Stimulated activated naive CD4-positive, alpha-beta T cell (primary cell): ENCODE measurements at places on chromosomes 7 and 10.

DNA sequence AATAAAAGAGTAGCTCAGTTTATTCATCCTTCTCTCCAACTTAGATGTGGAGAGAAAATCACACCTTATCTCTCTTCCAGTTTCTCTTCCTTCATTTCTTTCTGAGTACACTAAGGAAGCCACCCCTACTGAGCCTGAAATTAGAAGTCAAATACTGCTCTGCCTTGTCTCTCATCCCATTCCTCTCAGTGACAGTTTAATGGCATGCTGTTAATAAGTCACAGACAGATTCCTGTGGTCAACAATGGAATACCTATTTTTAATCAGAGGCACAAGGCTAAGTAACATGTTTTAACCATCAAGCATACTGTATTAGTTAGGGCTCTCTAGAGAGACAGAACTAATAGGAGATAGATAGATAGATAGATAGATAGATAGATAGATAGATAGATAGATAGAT is 253.2 kb downstream of the HTR7 start:
- no peak for DNase-seq

DNA sequence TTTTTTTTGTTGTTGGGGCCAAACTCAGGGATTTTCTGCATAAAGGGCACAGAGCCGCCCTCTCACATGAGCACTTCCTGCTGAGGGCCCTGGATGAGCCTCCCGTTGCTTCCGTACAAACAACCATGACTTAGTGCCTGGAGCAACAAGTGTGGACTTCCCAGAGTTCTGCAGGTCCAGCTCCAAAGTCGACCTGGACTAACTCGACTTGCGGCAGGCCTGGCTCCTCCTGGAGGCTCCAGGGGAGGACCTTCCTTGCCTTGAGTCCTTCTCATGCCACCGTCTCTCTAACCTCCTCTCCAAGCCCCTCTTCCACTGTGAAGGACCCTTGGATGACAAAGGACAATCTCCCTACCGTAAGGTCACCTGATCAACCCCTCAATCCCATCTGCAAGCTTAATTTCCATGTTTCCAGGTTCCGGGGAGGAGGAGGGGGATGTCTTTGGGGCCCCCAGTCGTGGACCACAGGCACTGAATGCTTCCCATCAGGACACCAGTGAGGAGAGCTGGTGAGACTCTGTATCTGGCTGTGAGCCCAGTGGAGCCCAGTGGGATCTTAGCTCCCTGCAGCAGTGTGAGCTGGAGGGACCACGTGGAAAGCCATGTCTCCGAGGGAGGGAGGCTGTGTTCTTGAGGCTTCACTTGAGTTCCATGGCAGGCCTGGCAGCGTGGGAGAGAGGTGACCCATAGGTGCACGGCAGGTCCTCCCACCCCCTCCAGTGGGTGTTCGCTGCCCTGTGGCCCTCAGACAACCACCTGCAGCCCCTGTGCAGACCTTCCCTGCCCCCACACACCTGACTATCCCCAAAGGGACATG is 199.5 kb upstream of the PPP2R2D start:
- DNase-seq, result no peak

GRCh38 chr10:4944841-4945240 is 18.4 kb upstream of the AKR1C1 start:
- DNase-seq, result no peak

GRCh38 chr10:64036321-64036930 is 515.2 kb downstream of the REEP3 start:
- DNase-seq, result no peak

DNA sequence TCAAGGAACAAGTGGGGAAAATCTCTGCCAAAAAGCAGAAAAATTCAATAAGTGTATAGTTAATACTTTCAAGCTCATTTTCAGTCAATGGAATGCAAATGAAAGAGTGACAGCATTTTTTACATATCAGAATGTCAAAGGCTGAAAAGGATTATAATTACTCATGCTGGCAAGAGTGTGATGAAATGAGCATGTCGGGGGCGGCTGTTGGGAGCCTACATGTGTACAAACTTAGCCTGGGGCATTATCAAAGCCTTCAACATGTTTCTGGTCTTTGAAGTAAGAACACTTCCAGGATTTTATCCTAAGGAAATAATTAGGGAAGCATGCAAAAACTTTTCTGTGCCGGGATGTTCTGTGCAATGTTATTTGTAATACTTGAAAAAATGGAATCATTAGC is 221.7 kb upstream of the LYZL1 start:
- DNase-seq, result no peak

- no peak for DNase-seq
These were observed 14.5 kb downstream of the CTTNBP2 start for GRCh38 chr7:117858712-117859111.

DNA sequence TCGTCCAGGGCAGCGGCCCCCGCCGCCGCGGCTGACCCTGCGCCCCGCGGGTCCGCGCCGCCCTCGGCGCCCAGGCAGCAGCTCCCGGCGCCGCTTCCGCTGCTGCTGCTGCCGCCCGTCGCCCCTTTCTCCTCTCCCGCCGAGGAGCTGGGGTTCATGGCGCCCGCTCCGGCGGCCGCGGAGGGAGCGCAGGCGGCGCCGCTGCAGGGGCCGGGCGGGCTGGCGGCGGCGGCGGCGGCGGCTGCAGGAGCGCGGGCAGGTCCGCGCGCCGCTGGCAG is 286 bp downstream of the DGKI start:
- no peak for DNase-seq

DNA sequence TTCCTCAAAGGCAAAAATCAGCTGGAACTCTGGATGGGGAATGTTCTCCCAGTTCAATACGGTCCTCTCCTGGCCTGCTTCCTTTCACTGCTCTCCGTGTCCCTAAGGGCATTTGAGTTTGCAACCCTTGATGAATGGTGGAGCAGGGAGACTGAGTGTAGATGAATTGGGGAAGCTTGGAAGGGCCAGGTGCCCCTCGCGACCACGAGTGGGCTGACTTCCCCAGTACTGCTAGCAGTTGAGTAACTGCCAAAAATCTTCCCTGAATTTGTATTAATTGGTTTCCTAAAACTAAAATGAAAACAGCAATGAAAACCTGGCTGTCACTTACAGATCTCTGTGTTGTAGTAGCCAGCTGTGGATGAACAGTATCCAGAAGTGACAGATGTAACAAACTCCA is 13.6 kb downstream of the IRF5 start:
- no peak for DNase-seq

GRCh38 chr10:12597788-12598765 is 248.7 kb downstream of the CAMK1D start:
- peak; percentile 5 for DNase-seq

- DNase-seq, result no peak
These were observed 22.4 kb upstream of the GDF10 start for GRCh38 chr10:47277352-47278151.

DNA sequence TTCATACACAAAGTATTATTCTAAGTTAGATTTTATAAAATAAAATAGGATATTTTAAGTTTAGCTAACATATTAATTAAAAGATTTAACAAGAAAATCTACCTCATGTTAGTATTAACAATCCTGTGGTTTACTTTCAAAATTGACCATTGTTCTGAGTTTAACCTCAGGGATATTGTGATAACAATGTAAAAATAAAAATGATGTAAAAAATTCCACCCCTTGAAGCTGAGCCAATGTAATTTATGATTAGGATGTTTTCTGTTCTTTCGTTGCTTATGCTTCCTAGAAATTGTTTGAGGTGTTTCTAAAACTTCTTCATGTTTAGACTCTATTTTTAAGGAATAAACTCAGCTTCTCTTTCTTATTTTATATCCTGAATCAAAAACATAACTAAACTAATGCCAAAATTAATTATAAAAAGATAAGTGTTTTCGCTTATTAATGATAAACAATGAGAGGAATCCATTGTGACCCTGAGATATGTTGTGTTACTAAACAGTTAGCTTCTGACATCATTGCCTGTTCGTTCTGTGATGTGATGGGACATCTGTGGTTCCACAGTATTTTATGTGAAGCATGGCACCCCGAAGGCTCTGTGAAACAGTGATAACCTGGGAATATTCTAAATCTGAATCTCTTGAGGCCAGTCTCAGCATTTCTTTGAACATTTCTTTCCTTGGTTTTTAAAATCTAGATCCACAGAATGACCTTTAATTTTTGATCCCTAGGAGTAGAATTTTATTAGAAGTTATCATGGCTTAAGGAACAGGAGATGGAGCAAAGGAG is 340.8 kb downstream of the ARL4A start:
- DNase-seq, result no peak

DNA sequence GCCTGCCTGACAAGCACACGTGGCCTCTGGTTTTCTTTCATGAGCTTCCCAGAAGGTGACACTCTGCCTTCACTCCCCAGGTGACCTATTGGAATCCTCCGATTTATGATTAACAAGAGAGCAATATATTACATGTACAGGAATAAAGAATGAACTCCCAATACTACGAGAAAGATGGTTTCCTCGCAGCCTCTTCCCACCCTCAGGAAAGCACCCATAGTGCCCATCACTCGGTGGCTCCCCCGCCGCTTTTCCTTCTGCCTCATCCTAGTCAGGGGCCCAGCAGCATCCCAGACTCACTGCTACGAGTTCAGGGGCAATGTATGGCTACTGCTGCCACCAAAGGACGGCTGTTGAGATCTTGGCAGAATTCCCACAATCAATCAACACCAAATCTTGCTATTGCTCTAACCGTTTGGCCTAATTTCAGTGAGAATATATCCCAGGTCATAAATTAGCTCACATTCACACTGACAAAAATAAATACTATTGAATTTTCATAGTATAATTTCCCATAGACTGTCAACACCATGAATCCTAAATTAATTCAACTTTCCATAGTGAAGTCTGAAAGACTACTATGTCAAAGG is 196.3 kb downstream of the TNS3 start:
- no peak for DNase-seq

DNA sequence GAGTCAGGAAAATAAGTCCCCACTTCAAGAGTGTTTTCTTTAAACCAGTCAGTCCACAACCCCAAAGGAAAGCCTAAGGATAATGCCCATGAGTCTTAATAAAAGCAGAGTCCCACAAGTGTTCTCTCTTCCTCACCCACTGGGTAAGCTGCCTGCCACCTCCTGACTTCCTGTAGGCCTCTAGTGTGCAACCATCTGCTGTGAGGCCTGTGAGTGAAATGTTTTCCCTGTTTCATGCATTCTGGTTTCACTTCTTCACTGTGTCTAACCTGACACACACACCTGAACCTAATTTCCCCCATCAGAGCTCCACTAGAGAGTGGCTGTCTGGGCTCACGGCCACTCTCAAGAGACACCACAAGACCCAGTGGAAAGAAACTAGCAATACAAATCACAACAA is 38.9 kb upstream of the GDF10 start:
- DNase-seq, result peak; percentile 9

DNA sequence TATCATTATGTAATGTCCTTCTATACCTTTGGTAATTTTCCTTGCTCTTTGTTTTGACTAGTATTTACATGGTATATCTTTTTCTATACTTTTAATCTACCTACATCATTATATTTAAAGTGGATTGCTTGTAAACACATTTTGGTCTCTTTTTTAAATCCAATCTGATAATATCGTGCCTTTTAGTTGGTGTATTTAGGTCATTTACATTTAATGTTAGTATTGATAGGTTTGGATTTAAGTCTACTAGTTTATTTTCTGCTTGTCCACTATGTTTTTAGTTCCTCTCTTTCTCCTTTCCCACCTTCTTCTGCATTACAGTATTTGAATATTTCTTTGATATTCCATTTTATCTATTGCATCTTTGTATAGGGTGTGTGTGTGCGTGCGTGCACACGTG is 95.4 kb downstream of the HIBADH start:
- DNase-seq, result no peak

- no peak for DNase-seq
These were observed 205.0 kb downstream of the SORCS1 start for GRCh38 chr10:106959521-106959920.

GRCh38 chr10:29127037-29127700 is 161.7 kb upstream of the LYZL1 start:
- DNase-seq, result no peak

GRCh38 chr10:78969719-78970118 is 99.0 kb upstream of the ZMIZ1 start:
- no peak for DNase-seq

DNA sequence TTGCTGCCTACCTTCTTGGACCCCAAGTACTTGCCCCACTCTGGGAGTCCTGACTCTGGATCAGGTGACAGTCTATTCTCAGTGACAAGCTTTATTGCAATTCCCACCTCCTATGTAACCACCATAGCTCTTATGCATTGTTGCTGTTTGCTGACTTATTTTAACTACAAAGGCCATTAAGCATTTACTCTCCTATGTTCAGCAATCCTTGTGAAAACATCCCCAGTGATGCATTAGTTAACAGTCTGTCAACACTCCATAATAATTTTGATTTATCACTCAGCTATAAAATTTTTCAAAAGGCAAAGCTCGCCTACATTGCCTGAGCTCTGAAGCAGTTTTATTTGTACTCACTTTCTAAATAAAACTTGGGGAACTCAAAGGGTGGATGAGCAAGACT is 871.8 kb upstream of the SORCS1 start:
- DNase-seq, result no peak

GRCh38 chr7:12508005-12508404 is 62.5 kb upstream of the SCIN start:
- DNase-seq, result no peak

DNA sequence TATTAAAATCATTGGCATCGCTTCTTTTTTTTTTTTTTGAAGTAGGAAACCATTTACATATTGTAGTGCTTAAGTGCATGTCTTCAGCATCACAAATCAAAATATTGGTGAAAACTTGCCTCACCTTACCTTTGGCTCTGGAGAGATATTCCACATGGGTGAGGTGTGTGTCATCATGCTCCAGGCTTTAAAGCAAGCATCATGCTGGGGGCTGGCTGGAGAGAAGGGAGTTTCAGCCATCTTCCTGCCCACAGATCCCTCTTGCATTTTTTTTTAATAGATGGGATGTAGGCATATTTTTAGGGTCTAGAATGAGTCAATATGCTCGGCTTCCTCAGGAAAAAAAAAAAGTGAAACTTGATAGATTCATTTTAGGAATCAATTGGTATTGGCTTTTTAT is 2.3 kb upstream of the INSYN2A start:
- no peak for DNase-seq

GRCh38 chr10:132850246-132850645 is 64.3 kb upstream of the NKX6-2 start:
- no peak for DNase-seq

GRCh38 chr10:123781324-123781900 is 110.2 kb downstream of the CPXM2 start:
- no peak for DNase-seq
